ENCODE measurements at places on chromosomes 12 and 14.

GRCh38 chr14:99791476-99792209 is 1.6 kb upstream of the EML1 start:
- DNase-seq = no peak

- DNase-seq = no peak
Measured at GRCh38 chr14:99871771-99872170, 78.6 kb downstream of the EML1 start.

DNA sequence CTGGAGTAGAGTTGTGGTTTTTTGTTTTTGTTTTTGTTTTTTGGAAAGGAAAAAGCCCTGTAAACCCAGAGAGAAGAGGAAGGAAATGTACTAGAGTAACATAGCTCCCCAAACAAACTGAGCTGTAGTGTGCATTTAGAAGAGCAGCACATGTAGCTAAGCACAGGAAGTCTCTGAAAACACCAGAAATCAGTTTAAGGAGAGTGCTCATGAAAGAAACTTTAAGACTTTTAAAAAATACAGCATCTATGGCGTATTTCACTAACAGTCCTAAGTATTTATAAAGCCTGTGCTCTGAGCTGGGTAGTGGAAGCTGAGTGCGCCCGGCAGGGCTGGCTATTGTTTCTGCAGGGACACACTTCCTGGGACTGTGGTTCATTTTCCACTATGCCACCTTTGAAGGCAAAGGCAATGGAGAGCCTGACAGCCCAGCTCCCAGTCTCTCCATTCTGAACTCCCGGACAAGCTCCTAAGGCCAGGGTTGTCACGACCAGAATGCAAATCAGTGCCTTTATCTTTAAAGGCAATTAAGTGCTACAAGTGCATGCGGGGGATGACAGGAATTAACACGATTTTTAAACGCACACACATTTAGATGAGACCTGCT is 45.4 kb downstream of the NIN start:
- no peak for DNase-seq

DNA sequence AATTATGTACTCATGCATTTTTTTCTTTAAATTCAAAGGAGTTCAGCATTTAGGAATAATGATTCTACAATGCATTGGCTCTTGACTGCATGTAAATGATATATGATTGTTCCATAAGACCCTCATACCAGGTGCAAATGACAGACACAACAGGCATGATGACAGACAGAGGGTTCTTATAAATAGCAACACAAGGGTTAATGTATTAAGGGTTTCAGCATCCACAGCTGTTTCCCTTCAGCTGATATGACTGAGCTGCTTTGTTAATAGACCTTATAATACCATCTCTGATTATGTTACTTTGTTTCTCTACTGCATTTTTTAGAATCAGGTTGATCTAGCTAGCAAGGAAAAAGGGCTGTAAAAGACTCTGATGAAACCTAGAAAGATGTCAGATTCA is 90.8 kb upstream of the TMTC2 start:
- no peak for DNase-seq

DNA sequence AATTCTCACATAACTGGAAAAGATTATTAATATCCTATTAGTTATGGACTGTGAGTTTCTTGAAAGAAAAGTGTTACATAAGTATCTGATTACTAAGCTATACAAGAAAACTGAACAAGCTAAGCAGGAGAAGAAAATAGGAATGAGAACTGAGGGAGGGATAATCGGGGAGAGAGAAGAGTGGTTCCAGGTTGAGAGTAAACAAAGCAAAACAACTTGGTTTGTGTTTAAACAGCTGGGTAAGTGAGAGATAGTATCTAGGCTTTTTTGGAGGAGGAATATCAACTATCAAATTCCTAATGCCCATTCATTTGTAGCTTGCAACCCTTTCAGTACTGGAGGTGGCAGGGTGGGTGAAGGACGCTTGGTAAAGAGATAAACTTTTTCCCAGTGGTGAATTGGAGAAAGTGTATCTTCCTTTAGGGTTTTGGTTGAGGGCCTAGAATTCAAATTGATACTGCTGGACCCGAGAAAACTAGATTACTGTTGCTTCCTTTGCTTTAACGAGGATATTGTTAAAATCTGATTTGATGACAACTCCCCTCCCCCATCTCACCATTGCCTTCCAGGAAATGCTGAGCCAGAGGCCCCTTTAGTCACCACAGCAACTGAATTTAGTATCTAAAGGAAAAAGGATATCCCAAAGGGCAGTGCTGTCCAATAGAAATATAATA is 2.0 kb upstream of the SLC2A3 start:
- no peak for DNase-seq

DNA sequence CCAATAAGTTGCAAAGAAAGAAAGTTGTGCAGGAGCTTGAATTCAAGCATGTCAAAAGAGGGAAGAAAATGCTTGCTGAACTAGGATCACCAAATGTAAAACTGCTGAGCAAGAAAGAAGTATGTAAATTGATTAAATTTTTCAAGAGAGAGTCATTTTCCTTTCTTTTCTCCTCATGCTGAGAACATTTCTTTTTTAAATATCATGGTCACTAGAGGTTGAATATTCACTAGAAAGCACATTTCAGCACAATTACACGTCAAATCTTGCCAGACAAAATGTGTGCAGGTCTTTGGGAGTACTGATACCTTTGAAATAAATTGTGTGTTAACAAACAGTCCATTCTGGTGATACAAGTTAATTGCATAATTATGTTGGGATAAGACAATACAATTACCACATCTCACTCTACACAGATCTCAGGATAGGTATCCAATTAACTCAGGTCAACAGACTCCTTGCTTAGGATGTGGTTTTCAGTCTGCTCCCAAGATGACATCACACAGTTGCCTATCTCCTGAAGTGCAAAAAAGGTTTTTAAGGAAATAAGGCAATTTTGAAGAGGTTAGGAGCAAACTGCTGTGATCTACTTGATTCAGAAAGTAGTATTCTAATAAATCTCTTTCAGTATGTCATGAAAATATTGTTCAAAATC is 862.2 kb downstream of the RPS29 start:
- no peak for DNase-seq

DNA sequence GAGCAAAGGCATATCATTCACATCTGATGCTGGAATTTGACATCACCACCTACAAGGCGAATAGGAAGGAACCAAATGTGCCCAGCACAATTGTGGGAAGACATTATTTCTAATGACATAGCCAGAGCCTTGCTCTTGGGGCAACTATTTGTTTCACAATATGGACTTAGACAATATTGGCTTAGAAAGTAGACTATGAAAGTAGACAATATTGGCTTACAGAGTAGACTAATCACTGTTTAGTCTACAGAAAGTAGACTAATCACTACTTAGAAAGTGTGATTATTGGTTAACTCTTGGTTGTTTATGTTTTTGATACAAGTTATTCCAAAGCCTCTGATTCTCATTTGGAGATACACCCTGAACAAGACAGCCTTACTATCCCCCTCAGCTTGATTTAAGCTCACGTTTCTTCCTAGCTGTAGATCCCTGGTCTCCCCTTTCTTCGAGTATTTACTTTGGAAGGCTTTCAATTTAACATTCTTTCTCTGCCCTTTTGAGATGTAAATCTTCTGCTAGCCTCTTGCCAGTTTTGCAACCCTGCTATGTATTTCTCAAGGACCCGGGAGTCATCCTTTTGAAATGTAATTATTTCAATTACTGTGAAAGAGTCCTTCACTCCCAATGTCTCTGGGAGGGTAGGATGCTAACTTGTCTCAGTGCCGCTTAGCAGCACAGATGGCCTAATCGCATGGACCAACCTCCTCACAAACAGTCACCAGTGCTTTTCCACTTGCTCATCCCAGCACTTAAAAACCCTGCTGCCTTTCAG is 843.2 kb downstream of the GALC start:
- no peak for DNase-seq

GRCh38 chr14:91019673-91020072 is 40.8 kb downstream of the RPS6KA5 start:
- DNase-seq = no peak

DNA sequence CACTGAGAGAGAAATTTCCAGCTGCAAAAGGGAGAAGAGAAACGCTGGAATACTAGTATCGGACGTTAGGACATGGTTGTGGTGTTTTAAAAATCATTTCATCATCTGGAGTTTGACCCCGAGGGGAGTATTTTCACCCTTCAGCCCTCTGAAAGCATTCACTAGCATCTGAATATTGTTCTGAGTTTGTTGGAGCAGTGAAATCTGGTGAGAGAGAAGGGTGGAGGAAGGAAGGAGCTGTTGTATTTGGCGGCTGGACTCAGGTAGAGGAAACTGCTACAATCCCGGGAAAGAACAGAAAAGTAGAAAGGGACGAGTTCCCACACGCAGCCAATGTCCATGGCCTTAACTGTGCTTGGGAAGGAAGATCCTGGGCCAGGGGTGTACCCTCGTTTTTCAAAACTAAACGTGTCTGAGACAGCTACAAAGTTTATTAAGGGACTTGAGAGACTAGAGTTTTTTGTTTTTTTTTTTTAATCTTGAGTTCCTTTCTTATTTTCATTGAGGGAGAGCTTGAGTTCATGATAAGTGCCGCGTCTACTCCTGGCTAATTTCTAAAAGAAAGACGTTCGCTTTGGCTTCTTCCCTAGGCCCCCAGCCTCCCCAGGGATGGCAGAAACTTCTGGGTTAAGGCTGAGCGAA is 896 bp upstream of the CDKN1B start:
- no peak for DNase-seq

- DNase-seq = no peak
Measured at GRCh38 chr12:112664569-112664968, 127.0 kb upstream of the RPH3A start.

- no peak for DNase-seq
Measured at GRCh38 chr12:124501827-124502226, 65.6 kb downstream of the NCOR2 start.

- DNase-seq = no peak
Measured at GRCh38 chr14:75647640-75648039, 13.0 kb downstream of the ERG28 start.

DNA sequence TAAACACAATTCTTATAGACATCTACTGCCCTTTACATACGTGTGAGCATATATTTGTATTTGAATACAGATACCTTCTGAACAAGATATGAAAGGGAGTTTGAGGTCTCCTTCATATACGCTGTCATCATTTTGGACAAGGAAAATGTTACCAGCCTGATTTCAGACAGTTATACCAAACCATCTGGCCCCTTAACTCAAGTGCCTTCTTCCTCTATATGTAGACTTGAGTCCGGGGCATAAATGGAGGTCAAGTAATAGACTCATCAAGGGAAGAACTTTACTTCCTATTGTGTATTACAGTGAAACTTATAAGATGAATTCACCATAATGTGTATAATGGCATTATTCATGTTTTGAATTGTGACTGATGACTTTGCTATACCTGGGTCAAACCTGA is 52.2 kb downstream of the FAR2 start:
- no peak for DNase-seq

DNA sequence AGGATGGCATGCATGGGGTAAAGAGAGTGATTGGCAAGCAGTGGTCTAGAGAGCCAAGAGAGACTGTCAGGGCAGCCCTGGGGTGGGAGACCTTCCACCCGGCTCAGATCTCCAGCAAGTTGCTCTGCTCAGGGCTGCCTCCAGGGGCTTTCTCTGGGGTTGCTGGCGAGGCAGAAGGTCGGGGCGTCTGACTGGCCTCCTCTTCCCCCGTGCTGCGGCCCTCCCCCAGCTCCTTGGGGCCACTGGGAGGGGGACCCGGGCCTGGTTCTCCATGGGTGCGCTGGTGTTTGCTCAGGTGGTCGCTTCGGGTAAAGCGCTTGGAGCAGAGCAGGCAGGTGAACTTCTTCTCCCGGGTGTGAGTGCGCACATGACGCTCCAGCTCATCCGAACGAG is 6.6 kb upstream of the AAAS start:
- DNase-seq = no peak

DNA sequence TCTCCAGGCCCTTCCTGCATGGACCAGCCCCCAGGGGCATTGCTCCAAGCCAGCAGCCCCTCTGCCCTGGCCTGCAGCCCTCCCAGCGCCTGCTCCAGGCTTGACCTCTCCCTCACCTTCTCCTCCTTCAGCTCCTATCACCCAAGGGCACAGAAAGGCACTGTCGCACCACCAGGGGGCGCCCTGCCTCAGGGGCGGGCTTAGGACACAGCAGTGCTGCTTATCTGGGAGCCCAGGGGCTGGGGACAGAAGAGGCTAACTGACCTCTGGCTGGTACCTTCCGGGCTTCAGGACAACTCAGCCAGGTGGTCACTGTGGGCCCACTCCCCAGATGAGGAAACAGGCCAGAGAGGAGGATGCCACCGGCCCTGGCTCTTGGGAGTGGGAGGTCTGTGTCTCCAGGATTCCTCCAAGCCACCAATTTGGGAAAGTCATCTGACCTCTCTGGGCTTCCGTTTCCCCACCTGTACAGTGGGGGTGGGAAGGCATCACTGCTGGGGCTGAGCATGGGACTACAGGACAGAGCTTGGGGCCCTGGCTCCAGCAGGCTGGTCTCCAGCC is 25.3 kb upstream of the GPR132 start:
- no peak for DNase-seq

DNA sequence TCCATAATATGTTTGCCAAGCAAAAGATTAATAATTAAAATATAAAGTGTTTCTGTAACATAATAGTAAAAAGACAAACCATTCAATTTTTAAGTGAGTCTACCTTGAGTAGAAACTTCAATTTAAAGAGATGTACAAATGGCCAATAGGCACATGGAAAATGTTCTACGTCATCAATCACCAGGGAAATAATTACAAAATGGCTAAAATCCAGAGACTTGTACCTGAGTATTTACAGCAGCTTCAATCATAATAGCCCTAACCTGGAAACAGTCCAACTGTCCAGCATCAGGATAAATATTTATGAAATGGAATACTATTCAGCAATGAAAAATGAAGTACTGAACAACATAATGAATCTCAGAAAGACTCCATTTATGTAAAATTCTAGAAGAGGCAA is 95.5 kb upstream of the FAR2 start:
- DNase-seq = no peak

DNA sequence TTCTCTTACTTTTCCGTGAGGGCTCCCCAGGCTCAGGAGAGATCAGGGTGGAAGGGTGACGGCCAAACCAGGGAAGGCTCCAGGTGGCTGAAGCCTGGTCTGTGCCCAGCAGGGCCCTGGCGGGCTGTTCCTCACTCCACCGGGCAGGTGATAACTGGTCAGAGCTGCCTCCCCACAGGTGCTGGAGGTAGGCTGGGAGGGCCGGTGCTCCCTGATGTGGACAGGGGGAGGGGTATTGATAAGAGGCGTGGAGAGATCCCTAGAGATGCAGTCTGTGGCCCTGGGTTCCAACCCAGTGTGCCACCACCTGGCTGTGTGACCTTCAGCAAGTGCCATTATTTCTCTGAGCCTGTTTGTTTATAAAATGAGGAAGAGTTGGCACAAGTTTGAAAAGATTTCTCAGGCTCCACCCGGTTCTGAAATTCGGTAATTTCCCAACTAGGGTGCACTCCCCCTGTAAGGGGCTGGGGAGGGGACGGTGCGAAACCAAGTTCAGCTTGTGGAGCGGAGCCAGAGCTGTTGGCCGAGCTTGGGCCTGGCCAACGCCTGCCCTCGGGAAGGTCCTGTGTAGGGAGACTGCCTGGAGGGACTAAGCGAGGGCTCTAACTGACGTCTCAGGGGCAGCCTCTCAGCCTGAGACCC is 1.0 kb upstream of the NR4A1 start:
- DNase-seq = no peak

All from cortex of kidney (tissue), 1 donor.